EH (cell line): ENCODE measurements at places on chromosomes 12 and 14.

- DNase-seq = no peak
Observed at GRCh38 chr14:92366237-92366636, 43.3 kb downstream of the SLC24A4 start.

- no peak for DNase-seq
Observed at GRCh38 chr12:91901381-91902074, 244.1 kb downstream of the BTG1 start.

DNA sequence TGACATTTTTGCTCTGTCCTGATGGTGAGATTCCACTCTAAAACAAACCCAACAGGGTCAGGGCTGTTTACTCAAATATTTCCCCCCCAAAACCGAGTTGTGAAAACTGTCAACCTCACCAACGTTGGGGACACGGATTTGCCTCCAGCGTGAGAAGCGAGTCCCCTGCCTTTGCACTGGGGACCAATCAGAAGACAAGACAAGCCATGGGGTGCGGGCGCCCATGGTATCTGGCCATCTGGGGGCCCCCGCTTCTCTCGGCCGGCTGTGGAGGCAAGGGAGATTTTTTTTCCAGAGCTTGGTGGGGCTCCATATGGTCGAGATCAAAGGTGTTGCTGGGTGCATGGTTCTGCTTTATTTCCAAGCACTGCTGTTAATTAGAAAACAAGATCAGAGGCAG, 272.1 kb downstream of the BCL11B start:
- DNase-seq = no peak

DNA sequence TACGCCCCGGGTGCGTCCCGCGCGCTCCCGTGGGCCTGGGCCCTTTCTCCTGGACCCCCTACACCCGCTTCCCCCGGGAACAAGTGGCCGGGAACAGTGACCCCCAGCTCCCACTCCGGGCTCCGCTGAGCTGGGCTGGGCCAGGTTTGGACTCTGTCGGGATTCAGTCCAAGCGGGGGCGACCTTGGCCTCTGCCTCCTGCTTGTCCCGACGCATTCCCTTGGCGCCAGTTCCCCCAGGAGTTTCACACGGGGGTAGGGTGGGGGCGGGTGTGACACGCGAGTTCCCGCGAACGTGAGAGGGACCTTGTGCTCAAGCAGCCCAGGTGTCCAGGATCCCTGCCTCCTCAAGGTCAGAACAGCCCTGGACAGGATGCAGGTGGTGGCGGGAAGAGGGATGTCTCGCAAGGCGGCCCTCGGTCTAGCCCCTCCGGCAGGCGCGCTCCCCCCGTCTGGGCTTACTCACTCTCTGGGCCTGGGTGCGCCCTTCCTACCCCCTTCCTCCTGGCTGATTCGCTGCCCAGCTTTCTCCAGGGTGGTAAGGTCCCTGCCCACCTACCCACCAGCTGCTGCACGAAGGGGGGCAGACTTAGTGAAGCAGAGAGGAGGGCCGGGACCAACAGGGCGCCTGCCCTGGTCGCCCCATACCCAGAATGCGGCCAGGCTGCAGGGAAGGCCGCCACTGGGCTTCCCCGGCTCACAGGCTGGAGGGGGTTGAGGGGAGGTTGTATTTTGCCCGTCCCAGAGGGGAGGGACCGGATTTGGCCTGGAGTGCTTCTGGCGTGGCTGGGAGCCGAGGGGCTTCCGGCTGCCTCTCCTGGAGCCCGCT, 862 bp downstream of the CRIP2 start:
- peak; percentile 38 for DNase-seq

- DNase-seq = peak; percentile 58
Observed at GRCh38 chr12:7113389-7113871, 4.4 kb upstream of the C1RL start.

DNA sequence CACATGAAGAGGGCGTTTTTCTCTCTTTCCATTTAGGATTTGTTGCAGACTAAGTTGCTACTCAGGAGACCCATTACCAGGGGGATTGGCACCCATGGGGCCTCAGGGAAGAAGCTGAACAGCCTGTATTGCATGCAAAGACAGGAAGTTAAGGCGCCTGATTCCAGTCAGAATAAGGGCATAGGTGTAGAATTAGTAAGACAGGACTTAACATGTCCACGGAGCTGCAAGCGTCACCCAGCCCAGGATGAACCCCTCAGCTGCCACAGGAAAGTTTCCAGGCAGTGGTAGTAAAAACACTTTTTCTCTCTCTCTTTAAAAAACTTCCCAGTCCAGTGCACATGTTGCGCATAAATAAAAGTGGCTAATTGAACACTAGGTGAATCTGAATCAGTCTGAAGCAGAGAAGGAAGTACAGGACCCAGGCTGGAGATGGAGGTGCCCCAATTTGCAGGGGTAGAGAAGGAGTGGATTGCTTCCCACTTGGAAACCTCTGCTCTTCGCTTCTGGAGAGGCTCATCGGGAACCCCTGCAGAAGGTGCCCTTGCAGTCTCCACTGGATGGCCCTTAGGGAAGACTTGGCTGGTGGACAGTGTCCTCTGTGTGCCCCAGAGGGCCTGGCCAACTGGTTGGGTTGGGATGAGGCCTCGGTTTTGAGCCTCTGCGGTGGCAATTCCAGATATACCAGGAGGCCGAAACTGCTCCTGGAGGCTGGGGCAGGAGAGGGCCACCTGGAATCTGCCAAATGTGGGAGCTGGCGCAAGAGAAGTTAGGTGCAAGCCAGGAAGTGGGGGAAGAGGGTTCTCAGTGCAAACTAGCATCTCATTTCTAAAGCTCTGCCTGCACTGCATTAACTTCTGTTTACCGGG, 10.7 kb upstream of the TBX3 start:
- DNase-seq = peak; percentile 30

DNA sequence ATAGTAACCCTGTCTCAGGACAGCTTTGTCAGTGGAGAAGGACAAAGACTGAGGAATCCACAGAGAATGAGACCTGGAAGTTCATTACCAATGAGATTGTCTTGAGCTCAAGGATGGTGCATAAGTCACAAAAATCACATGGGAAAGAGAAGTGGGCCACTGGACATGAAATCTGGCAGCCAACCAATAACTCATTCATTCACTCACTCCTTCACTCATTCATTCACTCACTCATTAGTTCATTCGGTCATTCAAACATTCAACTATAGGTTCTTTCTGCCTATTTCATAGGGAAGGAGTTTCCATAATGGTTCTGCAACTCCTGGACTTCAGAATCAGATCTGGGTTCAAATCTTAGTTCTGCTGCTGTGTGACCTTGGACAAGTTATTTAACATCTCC, 18.2 kb upstream of the WSCD2 start:
- no peak for DNase-seq

DNA sequence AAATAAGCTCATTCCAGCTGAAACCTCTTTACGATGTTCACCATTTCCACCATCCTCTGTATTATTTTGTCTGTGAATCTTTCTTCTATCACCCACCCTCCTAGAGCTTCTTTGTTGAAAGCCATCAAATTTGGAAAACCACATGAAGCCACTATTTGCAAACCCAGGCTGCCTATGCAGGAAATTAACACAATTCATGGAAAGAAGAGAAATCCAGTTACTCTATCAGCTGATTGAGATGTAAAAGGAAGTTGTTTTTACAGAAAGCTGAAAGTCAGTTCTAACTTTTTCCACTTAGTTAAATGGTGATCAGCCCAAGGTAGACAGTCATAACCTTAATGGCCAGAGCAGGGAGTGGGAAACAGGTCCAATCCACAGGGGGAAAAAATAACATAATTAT, 6.6 kb downstream of the RHOJ start:
- DNase-seq = no peak

DNA sequence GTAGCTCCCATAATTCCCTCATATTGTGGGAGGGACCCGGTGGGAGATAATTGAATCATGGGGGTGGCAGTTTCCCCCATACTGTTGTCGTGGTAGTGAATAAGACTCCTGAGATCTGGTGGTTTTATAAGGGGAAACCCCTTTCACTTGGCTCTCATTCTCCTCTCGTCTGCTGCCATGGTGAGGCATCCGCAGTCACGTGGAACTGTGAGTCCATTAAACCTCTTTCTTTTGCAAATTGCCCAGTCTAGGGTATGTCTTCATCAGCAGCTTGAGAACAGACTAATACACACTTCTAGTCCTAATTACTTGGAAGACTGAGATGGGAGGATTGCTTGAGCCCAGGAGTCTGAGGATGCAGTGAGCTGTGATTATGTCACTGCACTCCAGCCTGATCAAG, 64.4 kb downstream of the TMX1 start:
- peak; percentile 76 for DNase-seq

GRCh38 chr14:101335061-101335661, 226.1 kb upstream of the DIO3 start:
- DNase-seq = no peak

DNA sequence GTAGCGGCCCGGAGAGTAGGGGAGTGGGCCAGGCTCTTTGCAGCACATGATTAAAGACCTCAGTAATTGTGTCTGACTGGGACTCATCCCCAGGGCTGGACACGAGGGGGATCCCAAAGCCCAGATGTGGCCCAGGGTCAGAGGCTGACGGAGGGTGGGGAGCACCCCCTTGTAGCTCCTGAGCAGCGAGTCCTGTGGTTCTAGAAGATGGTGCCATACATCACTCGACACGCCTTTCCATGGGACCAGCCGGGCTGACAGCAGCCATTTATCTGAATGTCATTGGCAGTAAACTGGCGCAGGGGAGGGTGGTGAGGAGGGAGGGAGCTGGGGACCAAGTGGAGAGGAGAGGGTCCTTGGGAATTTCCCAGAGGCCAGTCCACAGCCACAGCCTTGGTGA, 65.1 kb upstream of the FAM222A start:
- DNase-seq = no peak

DNA sequence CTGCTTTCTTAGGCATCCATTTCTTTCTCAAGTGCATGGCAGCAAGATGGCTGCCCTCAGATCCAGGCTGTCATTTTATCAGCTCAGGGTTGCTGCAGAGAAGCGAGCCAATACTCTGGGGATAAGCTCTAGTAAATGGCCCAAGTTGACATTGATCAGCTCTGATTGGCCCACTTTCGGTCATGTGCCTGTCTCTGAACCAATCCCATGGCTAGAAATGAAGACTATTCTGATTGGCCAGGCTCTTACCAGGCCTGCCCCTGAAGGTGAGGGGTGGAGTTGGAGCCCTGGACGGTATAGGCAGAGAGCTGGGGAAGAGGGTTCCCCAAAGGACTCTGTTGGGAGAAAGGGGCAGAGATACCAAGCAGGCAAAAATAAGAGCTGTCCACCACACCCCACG, 41.4 kb downstream of the MYO1H start:
- peak; percentile 2 for DNase-seq

GRCh38 chr12:119019166-119019565, 37.8 kb downstream of the SRRM4 start:
- no peak for DNase-seq

DNA sequence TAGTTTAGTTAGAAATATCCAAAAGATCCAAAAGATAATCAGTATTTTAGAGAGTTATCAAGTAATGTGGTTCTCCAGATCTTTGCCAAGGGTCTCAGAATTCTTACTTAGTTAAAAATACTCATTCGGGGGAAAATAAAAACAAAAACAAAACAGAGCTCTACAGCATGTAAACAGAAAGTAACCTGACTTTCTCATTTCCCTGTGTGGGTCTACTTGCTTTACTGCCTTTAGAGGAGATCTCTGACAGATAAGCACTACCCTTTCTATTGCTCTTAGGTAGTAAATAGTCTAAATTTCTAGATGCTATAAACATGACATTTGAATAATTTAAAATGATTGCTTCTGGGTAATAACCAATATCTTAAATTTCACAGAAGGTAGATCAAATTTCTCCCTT, 371.8 kb downstream of the RPL10L start:
- no peak for DNase-seq

GRCh38 chr14:103401223-103402214, 16.3 kb downstream of the MARK3 start:
- peak; percentile 91 for DNase-seq

DNA sequence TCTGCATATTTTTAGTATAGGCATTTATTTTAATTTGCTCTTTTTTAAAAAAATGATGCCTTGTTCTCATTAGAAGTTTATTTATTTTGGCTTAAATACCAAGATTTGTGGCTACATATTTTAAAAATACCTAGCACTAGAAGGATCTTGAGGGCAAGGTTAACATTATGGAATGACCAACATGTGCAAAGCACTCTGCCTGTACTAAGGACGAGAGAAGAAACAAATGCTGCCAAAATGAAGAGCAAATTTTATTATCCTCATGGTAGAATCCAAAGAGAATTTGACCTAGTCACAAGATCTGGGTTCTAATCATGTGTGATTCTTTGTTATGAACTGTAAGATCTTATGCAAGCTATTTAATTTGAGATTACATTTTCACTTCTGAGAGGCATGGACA, 2.8 kb downstream of the CAND1 start:
- DNase-seq = peak; percentile 79

GRCh38 chr12:23534196-23534595, 415.3 kb downstream of the SOX5 start:
- no peak for DNase-seq

- peak; percentile 66 for DNase-seq
Observed at GRCh38 chr12:80472911-80473500, 29.0 kb downstream of the PTPRQ start.

GRCh38 chr14:26963711-26964110, 365.9 kb upstream of the NOVA1 start:
- no peak for DNase-seq

DNA sequence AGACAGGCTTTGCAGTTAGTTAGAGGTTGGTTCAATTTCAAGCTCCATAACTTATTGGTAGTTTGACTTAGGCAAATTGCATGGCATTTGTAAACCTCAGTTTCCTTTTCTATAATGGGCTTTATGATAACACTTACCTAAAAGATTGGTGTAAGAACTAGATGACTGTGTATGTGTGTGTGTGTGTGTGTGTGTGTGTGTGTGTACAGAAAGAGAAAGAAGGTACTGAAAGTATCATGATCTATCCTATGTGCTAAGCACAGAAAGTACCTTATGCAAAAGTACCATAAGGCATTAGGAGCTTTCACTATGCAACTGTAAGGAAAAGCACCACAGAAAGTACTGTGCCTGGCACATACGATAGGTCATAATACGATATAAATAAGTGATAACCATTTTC, 304.3 kb upstream of the KITLG start:
- DNase-seq = no peak

DNA sequence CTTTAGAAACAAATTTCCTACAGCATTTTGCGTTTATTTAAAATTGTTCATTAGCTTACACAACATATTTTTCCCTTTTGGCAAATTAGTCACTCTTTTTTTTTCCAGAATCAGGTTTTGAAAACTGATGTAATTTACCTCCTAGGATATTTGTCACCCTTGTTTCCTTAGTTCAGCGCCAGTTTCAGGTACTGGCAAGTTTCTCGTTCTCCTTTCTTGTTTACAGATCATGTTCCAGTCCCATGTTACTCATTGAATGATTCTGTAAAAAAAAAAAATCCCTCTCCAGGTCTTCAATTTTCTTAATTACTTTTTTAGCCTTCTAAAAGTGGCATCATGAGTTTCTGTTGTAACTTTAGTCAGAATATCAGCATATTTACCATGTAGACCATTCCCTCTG, 2.7 kb downstream of the PPP4R4 start:
- no peak for DNase-seq
